ENCODE measurements at places on chromosomes 7 and 10. TPM values are rescaled to one million over a fixed set of nuclear protein-coding genes. Genes with fewer than 3 reads are reported as not detected.

Gene SHTN1
- 40.6 TPM for total RNA-seq

Gene EFCAB10
- total RNA-seq, result not detected

Gene TAS2R16
- total RNA-seq, result not detected

Gene UNCX
- 1.9 TPM for total RNA-seq

Gene NYAP1
- 3.2 TPM for total RNA-seq

DNA sequence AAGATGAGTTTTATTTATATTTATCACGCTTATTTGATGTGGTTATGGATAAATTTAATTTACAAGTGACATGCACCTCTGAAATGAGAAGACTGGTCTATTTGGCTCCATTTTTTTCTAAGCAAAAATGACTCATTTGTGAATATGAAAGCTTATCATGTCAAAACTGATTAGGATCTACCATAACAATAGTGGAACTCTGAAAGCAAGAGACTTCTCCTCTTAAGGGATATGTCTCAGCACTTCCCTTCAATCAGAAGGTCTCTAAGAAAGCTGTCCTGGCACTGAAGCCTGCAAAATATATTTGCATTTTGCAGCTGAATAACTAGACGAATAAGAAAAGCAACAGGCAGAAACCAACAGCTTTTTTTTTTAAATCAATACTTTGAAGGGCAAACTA lies 12.7 kb downstream of the FAS start:
- DNase-seq, result no peak

DNA sequence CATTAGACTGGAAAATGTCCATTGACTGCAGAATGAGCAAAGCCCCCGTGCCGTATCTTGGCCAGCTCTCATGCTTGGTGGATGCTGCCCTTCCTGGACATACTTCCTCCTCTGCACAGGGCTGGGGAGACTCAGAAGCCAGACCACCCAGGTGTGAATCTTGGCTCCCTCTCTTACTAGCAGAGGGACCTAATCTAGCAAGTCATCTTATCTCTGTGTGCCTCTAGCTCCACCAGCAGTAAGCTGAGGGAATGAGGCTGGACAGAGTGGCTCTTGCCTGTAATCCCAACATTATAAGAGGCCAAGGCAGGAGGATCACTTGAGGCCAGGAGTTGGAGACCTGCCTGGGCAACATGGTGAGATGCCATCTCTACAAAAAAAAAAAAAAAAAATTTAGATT lies 173.8 kb upstream of the GHITM start:
- no peak for DNase-seq

- DNase-seq, result no peak
Observed at GRCh38 chr10:46091828-46092523, 45.9 kb upstream of the MSMB start.

- DNase-seq, result peak; percentile 14
Observed at GRCh38 chr10:88117869-88118632, 254.6 kb downstream of the PTEN start.

DNA sequence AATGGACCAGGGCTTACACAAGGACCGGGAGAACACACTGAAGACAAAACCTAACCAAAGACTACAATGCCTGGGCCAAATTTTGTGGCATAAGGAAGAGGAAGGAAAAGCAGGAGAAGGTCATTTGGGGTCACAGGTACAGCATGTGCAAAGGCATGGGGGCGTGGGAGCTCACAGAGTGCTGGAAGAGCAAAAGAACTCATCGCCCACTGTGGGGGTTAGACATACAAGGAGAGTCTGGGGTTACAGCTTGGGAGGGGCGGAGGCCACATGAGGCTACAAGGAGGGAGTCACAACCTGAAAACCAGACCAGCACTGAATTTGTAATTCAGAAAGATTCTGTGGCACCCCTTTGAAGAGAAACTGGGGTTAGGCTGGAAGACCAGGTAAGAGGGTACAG lies 9.7 kb downstream of the PUS7 start:
- DNase-seq, result no peak

- DNase-seq, result no peak
Observed at GRCh38 chr10:131358741-131359442, 47.4 kb upstream of the TCERG1L start.

Measured in A673 (cell line).